ENCODE measurements at places on chromosomes 1 and 21.

DNA sequence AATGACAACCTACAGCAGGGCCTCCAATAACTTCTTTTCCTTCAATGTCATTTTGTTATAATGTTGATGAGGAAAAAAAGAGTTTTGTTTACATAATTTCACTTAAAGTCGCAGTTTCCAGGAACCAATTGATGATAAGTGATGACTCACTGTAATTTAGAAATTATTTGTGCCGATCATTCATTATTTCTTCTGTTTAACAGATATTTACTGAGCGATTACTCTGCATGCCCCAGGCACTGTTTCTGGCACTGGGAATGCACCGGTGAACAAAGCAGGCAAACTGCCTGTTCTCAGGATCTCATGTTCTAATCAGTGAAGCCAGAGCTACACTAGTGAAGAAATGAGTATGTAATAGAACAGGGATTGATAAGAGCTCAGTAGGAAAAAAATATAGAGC lies 403.4 kb downstream of the NTNG1 start:
- DNase-seq, result no peak

GRCh38 chr1:235442788-235443429 lies 61.3 kb downstream of the B3GALNT2 start:
- DNase-seq, result no peak

- no peak for DNase-seq
Measured at GRCh38 chr1:175628548-175629317, 114.7 kb downstream of the TNR start.

GRCh38 chr1:218938259-218938658 lies 235.4 kb upstream of the LYPLAL1 start:
- DNase-seq, result no peak

DNA sequence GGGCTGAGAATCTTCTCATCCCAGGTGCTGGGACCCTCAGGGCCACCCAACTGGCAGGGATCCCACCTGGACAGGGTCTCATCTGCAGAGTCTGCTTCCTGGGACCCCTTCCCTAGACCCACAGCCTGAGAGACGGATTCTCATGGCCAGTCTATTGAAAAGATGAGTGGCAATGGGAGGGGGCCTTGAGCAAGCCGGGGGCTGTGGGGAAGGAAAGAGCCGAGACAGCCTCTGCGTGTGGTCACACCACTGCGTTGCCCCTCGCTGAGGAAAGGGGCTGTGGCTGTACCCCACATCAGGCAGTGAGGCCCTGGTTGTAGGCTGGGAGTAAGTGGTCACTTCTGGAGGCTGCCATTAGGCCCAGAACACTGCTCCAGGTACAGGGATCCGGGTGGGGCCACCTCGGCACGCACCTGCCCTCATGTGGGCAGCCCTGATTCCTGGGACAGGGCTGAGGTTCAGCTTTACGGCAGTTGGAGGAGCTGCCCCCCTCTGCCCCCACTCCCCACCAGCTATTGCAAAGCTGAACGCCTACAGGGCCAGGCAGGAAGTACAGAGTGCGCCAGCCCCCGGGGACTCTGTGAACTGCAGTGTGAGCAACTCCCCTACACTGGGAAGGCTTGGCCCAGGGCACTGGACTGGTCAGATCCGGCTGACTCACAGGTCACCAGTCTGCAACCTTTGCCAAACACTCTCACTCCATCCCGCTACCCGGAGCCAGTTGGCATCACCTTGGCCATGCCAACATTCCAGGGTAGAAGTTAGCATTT lies 106.9 kb downstream of the RIPK4 start:
- DNase-seq, result no peak

GRCh38 chr1:61620536-61620935 lies 104.4 kb downstream of the TM2D1 start:
- no peak for DNase-seq

DNA sequence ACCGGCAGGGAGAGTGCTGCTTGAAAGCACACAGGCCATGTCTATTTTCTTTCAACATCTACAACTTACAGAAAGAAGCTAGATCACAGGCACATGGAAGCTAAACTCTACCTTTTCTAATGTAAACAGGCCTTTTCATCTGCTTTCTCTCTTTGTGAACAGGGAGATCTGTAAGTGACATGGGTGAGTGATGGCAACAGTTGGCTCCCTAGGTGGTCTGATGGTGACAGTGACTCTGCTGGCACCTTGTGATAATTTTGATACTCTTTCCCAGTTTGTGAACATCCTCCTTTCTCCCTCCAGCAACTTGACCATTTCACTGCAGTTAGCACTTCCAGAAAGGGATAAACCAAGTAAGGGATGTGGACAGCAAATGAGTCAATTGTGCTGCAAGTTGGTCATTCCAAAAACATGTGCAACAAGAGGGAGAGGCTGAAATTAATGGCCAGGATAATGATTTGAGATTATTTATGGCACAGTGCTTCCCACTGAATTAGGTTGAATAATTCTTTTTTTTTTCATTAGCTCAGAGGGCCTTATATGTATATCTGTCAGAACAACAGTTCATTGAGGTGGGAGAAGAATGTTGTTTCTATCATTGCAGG lies 89.5 kb downstream of the XCL2 start:
- no peak for DNase-seq

GRCh38 chr1:10168912-10169514 lies 41.4 kb upstream of the KIF1B start:
- DNase-seq, result no peak

- no peak for DNase-seq
Measured at GRCh38 chr1:35097224-35097623, 18.0 kb downstream of the ZMYM1 start.

GRCh38 chr1:56837244-56837939 lies 17.2 kb upstream of the C8A start:
- peak; percentile 41 for DNase-seq

DNA sequence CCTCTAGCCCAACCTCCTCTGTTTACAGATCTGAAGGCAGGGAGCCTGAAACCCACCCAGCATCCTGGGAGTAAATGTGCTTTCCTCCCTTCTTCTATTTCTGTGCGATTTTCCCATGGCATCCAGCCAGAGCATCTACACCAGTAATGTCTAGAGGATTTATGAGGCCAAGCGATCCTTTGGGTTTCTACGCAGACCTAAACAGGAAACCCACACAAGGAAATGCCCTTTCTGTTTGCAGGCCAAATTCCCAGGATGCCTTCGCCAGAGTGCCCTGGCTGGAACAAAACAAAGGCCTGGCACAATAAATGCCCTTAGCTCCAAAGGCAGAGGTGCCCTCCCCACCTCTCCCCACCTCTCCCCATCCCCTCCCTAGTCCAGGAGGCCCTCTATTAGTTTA lies 110.5 kb upstream of the CDC42BPA start:
- DNase-seq, result peak; percentile 58

DNA sequence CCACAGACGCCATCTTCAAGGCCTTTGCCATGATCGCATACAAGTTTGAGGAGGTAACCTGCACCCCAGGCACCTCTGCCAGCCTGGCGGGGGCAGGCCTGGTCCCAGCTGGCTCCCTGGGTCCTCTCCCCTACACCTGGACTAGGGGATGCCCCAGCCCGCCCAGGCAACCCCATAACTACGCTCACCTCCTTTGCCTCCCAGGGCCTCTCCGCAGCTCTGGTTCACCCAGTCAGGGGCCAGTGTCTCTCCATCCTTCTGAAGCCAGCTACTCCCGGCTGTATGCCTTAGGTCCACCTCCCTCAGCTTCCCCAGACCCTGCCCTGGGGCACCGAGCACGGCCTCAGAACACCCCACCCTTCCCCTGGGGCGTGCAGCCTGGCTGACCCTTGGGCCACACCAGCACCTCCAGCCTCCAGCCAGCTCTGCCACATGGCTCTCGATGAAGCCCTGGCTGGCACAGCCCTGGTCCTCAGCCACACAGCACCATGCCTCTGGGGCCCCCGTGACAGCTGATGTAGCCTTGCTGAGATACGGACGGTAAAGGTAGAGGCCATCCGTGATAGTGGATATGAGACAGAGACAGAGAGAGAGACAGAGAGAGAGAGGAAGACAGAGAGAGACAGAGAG lies 80.4 kb upstream of the COL6A1 start:
- DNase-seq, result no peak

- DNase-seq, result no peak
Measured at GRCh38 chr1:22471078-22471477, 19.4 kb downstream of the ZBTB40 start.

DNA sequence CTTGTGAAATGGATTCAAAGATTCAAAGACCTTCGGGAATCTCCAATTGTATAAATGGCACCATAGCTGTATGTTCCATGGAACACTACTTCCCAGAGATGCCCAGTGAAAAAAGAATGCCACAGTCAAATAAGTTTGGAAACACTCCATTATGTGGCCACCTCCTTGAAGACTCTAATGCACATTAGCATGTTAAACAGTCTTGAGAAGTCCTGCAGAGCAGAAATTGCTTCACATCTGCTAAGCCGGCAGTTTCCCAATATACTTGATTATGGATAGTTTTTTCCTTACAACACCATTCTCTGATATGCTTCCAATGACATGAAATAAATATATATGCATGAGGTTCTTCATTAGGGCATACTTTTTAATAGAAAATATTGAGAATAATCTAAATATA lies 12.7 kb upstream of the SELE start:
- DNase-seq, result no peak

- DNase-seq, result no peak
Measured at GRCh38 chr1:170887726-170888125, 47.6 kb upstream of the MROH9 start.

- DNase-seq, result no peak
Measured at GRCh38 chr1:79726911-79727310, 720.4 kb upstream of the ADGRL4 start.

DNA sequence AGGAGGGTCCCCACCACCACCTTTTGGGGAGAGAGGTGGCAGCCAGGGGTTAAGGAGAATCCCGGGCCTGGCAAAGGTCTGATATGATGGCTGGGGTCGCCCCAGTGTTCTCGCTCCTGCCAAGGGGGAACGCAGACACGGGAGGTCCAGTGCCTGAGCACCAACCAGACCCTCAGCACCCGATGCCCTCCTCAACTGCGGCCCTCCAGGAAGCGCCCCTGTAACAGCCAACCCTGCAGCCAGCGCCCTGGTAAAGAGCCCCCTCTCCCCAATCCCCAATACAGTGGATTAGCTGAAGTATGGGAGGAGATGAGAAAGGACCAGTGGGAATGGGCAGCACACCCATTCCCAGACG lies 10.4 kb downstream of the ADAMTSL4 start:
- DNase-seq, result no peak

DNA sequence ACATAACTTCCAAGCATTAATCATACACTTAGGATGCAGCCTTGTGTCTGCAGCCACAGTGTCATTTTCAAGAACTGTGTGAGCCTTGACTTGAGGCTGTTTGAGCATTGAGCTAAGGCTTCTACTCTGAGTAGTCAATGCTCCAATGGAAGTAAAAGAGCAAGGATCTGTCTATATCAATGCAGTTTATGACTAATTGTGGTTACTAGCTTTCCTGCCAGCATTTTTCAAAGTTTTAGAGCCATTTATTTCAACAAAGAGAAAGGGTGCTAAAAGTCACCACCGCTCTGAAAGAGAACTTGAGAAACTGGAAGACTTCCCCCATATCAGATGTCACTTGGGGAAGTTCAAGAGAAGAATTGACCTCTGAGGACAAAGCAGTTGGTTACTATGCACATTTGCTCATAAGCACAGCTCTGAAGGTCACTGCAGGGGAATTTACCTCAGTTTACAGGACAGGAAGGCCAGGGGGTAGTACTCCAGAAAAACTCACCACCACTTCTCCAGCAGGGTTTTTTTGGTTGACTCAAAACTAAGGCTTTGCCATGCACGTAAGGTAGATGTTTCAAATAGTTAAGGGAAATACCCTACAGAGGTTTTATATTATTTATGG lies 24.5 kb upstream of the RGS1 start:
- no peak for DNase-seq

DNA sequence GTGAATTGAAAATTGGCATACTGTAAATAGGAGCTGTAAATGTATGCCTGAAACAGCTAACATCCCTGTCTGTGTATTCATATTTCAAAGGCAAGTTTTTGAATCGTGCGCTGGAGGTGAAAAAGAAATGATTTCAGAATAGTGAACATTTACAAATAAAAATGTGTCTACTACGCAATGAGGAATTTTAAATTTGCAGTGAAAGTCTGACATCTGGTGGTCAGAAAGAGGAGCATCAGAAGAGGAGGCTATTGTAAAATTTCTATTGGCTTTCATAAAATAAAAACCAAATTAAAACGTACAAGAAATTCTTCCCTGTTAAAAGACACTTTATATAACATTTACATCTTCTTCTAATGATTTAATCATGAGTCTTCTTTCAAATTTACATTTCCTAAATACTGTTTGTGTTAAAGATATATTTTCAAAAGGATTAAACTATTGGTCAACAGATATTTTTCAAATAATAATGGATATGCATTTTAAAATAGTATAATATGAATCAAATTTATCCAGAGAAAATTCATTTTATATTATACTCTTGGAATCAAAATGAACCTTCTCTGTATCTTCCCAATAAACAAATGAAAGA lies 113.7 kb upstream of the RRP15 start:
- no peak for DNase-seq

GRCh38 chr1:150473659-150474058 lies 13.6 kb upstream of the TARS2 start:
- no peak for DNase-seq

GRCh38 chr1:232405781-232406180 lies 224.2 kb downstream of the SIPA1L2 start:
- no peak for DNase-seq

DNA sequence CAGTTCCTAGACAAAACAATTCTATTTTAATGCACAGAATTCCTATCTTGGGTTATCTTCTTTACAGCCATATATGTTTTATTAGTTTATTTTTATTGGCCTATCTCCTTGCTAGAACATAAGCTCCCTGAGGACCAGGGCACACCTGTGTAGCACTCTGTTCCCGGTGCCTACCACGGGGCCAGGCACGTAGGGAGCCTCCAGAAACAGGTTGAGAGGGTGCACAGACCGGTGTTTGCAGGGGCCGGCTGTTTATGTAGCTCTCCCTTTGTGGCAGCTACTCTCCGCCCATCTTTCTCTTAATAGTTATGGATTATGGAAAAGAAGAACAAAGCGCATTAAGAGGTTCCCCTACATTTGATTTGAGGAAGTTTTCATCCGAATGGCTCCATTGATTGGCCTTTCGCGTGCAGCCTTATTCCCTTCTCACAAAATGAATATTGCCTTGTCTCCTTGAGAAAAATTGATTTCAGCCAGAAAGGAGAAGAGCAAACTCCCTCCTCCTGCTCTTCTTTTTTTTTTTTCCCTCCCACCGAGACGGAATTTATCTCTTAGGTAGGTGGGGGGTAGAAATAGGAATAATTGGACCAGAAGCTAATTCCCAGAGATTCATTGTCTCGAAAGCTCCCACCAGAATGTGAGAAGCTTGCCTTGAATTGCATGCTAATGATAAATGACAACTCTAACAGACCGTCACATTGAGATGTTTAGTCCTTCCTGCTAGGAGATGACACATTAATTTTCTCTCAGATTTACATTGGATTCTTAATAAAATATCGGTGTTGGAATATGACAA lies 447.4 kb downstream of the CAMTA1 start:
- DNase-seq, result no peak

GRCh38 chr1:15430787-15431570 lies 7.3 kb upstream of the CTRC start:
- DNase-seq, result peak; percentile 67
